ENCODE measurements at places on chromosomes 2 and 18.

DNA sequence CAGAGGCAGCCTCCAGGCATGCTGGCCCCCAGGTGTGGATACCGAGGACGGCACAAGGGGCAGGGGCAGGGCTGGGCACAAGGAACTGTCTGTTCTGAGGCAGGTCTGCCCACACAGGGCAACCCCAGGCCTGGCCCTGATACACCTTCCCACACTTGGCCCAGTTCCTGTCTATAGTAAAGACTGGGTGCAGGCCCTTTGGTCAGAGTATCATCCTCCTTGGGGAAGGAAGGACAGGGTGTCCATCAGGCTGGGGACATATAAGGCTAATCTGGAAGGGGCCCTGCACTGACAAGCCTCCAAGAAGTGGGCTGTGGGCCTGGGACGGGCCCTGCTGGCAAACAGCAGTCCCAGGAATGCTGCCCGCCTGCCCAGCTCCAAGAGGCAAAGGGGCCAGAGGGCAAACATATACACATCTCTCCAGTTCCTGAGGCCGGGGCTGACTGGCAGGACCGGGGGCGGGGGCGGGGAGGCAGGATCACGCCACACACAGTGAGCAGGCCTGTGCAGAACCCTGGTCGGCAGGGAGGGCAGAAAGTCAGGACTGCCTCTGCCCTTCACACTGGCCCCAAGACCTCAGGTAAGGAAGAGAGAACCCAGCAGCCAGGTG is 18.9 kb downstream of the SDC1 start:
- no peak for DNase-seq

GRCh38 chr18:27750014-27750413 is 426.9 kb downstream of the CDH2 start:
- peak; percentile 49 for DNase-seq

- peak; percentile 31 for DNase-seq
Measured at GRCh38 chr2:216015722-216016464, 2.5 kb upstream of the MREG start.

- no peak for DNase-seq
Measured at GRCh38 chr2:111101592-111101991, 19.1 kb upstream of the BCL2L11 start.

DNA sequence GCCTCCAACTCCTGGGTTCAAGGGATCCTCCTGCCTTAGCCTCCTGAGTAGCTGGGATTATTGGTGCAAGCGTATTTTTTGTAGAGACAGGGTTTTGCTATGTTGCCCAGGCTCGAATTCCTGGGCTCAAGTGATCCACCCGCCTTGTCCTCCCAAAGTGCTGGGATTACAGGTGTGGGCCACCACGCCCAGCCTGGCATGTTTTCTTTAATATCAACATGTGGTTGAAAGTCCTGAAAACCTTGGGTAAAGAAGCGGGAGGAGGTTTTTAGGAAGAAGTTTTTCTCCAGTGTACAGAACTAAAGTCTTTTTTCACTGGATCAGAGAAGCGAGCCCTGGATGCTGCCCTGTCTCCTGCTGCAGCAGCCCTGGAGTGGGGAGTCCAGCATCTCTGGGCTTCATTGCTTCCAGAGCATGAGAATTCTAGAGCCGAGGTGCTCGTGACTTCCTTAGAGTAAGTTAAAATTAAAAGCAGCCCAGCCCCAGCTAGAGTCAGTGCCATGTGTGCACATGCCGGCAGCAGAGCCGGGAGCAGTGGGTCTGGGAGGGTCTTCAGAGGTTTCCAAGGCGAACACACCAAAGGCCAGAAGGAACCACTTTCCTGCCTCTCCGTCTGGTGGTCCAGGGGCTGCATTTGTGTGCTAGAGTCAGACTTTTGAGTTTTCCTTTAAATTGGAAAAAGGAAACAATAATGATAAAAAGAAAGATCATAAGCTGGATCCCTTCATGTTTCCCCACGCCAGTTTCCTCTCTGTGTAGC is 31.2 kb downstream of the ITGB1BP1 start:
- DNase-seq, result no peak

GRCh38 chr2:12704378-12704777 is 12.4 kb upstream of the TRIB2 start:
- DNase-seq, result no peak

GRCh38 chr2:26534098-26534864 is 56.4 kb upstream of the OTOF start:
- DNase-seq, result no peak

DNA sequence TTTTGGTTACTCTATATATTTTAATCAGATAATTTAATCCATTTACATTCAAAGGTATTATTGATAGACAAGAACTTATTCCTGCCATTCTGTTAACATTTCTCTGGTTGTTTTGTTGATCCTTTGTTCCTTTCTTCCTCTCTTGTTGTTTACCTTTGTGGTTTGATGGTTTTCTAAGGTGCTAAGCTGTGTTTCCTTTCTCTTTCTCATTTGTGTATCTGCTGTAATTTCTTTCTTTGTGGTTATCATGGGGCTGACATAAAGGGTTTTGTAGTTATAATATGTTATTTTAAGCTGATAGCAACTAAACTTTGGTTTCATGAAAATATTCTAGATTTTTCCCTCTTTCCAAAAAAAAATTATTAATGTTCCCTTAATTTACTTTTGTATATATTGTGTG is 179.2 kb downstream of the NDUFA10 start:
- DNase-seq, result no peak

GRCh38 chr2:113760400-113760799 is 4.0 kb upstream of the SLC35F5 start:
- DNase-seq, result no peak

GRCh38 chr2:32711219-32711618 is 83.4 kb downstream of the TTC27 start:
- DNase-seq, result no peak

- no peak for DNase-seq
Measured at GRCh38 chr2:102029405-102029804, 37.6 kb downstream of the IL1R2 start.

DNA sequence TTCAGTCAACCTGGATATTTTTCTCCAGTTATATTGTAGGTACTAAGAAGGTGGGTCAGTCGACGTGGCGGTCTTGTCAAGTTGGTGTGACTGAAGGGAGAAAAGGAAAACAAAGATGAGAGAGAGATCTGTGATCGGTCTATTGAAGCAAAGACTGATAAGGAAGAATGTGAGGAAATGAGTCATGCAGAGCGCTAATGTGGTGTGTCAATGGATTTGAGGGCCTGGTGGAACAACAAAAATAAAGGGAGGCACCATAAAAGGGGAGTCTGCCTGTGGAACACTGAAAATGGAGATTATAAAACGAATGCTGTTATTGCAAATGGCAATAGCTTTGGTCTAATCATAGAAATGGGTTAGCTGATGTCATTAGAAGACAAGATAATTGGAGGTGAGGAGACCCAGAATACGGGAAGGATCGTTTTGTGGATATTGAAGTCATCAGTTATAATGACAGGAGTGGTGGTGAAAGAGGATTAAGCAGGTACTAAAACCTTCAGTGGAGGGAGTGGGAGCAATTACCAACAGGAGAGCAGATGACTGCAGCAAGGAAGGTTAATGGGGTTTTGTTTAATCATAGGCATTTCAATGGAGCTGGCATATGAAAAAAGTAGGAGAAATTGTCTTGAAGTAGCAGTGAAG is 599.1 kb upstream of the FSHR start:
- DNase-seq, result peak; percentile 3

DNA sequence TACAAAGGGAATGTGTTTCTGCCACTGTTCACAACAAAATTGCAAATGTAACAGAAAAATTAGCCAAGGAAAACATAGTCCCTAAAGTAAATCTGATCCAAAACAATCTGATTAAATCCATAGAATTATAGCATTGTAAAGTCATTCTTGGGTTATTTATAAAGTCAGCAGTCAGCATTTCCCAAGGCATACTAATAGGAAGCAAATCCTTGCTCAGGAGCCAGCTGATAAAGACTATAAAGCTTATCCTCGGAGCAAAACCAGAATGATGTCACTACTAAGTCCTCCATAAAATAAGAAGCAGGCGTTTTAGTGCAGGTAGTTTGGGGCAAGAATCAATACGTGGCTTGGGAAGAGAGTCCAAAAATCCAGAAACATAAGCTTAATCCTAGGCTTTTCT is 67.3 kb upstream of the CSRNP3 start:
- DNase-seq, result no peak

- no peak for DNase-seq
Measured at GRCh38 chr2:11634584-11634983, 35.4 kb downstream of the NTSR2 start.

- no peak for DNase-seq
Measured at GRCh38 chr2:128347171-128347558, 28.5 kb upstream of the HS6ST1 start.

DNA sequence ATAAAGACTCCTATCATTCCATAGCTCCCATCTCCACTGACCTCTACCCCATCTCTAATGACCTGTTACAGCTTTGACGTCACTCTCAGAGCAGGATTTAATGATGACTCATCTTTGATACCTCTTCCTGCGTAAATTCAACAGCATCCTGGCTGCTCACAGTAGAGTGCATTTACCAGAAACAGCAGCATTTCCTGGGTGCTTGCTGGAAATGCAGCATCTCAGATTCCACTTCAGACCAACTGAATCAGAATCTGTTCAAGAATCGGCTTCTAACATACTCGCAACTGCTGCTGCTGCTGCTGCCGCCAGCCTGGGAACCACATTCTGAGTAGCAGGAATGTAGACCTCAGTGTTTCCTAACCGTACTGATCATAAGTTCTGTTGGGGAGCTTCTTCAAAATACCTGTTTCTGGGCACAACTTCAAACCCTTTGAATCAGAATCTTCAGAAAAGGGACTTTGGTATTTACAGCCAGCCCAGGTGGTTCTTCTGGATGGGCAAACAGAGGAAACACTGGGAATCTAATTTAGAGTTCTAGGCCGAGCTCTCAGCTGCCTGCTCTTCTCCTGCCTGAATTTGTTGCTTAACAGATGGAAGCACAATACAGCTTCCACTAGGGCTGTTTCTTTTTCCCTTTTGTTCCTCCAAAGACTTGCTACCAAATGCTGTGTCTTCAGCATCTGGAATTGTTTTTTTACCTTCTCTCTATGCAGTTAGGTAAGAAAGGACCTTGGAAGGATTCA is 241.4 kb downstream of the NCKAP5 start:
- DNase-seq, result no peak

GRCh38 chr2:69149631-69150215 is 136.7 kb downstream of the ANTXR1 start:
- peak; percentile 24 for DNase-seq

Data from NB4 (cell line).